ENCODE measurements at places on chromosomes 3 and 15.

DNA sequence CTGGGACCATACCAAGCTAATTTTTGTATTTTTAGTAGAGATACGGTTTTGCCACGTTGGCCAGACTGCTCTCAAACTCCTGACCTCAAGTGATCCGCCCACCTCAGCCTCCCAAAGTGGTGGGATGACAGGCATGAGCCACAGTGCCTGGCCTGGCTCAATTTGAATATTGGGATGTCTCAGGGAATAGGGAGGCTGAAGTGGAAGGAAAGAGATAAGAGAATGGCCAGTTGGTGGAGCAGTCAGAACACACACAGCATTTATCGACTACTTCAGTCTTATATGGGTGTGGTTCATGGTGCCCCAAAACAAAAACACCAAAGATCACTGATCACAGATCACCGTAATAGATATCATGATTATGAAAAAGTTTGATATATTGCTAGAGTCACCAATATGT, 144.4 kb downstream of the GMNC start:
- no peak for DNase-seq

GRCh38 chr3:17579289-17580031, 163.0 kb downstream of the TBC1D5 start:
- no peak for DNase-seq

GRCh38 chr3:6709178-6709577, 151.7 kb upstream of the GRM7 start:
- peak; percentile 7 for DNase-seq

DNA sequence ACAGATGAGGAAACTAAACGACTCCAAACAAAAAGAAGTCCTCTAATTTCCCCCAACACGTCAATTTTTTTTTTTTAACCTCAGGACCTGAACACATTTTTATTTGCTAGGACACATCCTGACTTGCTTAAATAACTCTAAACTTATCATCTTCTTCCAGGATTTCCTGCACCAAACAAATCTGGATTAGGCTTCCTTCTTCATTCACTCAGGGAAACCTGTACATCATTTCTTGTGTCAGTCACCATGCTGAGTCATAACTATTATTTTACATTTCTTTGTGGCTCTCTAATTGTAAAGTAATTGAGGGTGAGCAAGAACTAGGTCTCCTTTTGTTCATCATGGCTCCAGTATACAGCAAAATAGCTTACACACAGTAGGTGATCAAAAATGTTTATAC, 433.4 kb upstream of the GBE1 start:
- no peak for DNase-seq

DNA sequence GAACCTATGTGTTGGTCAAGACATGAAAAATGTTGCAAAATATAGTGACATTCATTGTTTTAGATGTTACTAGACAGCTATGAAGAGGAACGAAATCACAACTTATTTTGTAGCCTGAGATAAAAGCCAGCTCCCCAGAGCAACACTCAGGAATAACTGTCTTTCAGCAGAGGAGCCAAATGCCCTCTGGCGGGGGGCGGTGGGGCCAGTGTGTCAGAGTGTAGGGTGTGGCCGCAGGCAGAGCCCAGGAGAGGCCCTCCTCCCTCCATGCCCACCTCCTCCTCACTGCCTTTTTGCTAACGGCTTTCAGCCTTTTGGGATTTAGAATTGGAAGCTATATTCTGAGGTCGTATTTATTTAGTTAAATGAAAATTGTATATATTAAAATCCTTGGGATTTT, 16.9 kb downstream of the APOD start:
- DNase-seq: no peak

- DNase-seq: no peak
Measured at GRCh38 chr15:75920079-75920478, 16.4 kb downstream of the FBXO22 start.

DNA sequence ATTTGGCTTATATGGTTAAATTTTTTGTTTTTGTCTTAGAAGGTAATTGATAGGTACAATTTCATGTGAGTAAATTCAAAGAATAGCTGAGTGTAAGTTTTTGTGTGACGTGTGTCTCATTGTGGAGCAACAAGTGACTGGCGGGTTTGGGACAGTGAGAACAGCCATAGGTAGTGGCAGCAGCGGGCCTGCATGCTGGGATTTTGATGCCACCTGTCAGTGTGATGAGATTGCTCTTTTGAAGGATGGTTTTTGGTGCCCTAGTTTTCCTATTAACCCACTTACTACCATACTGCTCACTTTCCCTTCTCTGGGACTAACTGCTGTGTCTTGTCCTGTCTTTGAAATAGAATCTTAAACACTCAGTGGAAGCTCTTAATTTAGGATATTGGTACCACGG, 522.6 kb downstream of the NAALADL2 start:
- DNase-seq: no peak

GRCh38 chr3:2535206-2535605, 436.5 kb downstream of the CNTN4 start:
- DNase-seq: no peak

DNA sequence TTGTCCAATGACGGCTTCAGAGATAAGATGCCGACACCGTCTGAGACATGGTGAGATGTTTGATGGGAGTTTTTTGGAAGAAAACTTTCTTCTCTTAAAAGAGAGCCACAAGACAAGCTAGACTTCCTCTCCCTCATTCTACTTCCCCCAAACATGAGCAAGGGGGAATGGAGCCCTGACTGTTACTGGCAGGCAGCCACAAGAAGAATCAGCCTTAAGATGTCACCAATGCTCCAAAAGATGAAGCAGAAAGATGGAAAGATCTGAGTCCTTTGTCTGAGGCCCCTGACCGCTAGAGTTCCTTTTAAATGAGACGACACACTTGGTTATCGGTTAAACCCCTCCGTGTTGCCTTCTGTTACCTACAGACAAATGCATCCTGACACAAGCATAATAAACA, 108.7 kb downstream of the ST8SIA2 start:
- no peak for DNase-seq

GRCh38 chr3:23875113-23875725, 41.6 kb downstream of the NKIRAS1 start:
- DNase-seq: no peak

DNA sequence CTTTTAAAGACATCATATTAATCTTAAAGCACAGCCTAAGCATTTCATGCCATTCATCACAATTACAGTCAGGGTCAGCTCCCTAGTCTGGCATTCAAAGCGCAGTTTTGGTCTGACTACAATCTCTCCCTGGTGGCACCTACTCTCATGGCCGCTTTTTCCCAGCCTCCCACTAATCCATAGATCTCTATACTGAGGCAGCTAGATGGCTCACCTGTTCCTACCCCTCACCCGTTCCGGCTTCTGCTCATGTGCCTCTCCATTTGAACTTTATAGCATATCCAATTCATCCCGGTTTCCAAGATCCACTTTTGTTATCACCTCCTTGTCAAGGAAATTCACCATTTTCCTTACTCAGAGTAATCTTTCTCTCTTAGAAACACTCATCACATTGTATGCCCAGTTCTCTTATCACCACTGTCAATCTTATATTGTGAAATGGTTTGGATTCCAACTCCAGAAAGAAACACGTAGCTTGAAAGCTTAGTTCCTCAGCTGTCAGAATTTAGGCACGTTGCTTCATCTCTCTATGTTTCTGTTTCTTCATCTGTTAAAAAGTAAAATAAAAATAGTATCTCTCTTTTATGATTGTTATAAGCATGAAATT, 220.0 kb upstream of the UBE2E2 start:
- DNase-seq: no peak

DNA sequence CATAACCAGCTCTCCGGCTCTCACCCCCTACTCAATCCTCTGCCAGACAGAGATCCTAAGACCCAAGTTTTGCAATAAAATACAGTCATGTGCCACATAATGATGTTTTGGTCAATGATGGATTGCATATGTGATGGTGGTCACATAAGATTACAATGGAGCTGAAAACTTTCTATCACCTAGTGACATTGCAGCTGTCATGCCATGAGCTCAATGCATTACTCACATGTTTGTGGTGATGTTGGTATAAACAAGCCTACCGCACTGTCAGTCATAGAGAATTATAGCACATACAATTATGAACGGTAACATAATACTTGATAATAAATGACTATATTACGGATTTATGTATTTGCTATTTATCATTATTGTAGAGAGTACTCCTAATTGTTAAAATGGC, 26.9 kb upstream of the SAMMSON start:
- DNase-seq: no peak

GRCh38 chr15:67024314-67024997, 40.9 kb upstream of the SMAD3 start:
- no peak for DNase-seq

GRCh38 chr3:156349978-156350377, 204.9 kb downstream of the SSR3 start:
- no peak for DNase-seq

DNA sequence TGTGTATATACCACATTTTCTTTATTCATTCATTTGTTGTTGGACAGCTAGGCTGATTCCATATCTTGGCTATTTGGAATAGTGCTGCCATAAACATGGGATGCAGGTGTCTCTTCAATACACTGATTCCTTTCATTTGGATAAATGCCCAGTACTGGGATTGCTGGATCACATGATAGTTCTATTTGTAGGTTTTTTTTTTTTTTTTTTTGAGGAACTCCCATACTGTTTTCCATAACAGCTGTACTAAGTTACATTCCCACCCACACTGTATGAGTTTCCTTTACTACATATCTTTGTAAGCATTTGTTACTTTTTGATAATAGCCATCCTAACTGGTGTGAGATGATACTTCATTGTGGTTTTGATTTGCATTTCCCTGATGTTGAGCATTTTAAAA, 437.7 kb downstream of the DIPK2A start:
- DNase-seq: no peak

DNA sequence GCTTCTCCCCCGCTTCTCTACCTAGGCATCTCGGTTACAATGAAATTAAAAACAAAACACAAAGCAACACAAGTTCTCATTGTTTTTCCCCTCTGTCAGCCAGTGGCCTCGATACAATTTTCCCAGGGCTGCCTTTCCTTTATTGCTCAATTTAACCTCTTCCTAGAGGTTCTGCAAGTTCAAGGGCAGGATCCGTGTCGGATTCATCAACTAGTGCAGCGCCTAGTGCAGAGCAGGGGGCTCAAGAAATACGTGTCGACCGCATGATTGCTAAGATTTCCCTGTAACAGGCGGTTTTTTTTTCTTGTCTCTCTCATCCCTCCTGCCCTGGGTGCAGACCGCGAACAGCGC, 1.4 kb upstream of the BHLHE40 start:
- DNase-seq: no peak

GRCh38 chr3:180594631-180595558, 7.1 kb upstream of the TTC14 start:
- peak; percentile 26 for DNase-seq

DNA sequence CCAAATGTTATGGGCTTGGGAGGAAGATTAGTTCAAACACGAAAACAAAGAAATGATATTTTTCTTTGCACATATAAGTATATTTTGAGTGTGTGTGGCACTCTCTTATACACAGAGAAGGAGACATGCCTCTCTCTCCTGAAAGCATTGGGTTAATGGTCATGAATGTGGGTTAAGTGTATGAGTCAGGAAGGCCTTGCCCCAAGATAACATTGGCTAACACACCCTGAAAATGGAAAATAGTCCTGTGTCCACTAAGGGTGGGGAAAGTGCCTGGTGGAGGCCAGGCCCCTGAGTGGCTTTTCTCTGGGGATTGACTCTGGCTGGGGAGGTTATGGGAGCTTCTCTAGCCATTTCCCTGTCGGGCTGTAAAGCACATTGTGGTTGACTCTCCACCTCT, 332.7 kb upstream of the ONECUT1 start:
- DNase-seq: no peak

DNA sequence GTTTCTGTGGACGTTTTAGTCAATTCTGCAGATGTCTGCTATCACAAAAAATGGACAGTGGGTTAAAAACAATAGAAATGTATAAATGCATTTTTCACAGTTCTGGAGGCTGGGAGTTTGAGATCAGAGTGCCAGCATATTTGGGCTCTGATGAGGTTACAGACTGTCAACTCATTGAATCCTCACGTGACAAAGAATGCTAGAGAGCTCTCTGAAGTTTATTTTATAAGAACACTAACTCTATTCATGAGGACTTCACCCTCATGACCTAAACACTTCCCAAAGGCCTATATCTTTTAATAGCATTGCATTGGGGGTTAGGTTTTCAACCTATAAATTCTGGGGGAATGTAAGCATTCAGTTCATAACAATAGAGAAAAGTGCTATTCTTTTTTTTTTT, 182.6 kb upstream of the SLITRK3 start:
- no peak for DNase-seq

DNA sequence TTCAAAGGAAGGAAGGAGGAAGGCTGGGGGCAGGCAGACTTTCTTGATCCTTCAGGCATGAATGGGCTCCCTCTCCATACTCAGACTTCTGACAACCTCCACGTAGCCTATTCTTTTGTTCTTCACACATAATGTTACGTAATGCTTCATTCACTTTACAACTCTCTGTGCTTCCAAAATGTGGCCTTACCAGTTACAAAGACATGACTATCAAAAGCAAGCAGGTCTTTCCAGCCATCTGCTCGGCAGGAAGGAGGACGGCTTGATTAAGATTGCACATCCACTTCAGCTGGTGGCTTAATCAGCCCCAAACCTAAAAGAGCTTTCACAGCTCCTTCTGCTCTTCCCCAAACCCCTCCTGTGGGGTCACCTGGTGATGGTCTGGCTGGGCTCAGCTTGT, 263.2 kb downstream of the XXYLT1 start:
- no peak for DNase-seq

- DNase-seq: peak; percentile 69
Measured at GRCh38 chr15:29208352-29208751, 61.3 kb downstream of the NSMCE3 start.

DNA sequence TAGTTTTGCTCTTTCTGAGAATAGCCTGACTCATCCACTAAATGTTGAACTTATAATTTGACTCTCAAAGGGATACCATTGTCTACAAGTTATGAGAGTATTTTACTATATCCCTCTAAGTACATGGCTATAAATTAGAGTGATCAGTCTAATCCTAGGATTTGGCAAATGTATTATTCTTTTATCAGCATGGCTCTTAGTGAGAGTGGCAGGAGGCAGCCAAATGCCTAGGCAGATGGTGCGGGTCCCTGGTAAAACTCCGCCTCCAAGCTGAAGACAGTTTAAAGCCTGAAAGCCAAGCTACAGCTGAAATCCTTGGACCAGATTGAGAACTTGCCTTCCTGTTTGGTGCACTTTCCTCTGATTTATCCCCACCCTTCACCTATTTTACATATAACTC, 631.8 kb downstream of the SQOR start:
- no peak for DNase-seq

DNA sequence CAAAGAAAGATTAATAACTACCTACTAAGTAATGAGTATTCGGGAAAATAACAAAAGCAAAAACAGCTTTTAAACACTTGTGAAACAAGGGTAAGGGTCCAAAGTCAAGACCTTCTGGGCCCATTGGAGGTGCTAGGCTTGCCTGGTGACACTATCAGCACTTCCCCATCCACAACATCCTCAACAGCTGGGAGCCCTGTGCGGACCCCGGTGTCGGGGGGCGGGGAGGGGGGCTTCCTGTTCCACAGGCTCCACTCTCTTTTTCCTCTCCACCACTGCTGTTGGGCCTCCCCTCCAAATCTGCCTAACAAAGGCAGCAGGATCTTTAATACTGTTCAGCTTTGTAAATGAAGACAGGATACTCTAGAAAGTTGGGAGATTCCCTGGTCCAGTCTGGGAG, 21.6 kb downstream of the NGRN start:
- no peak for DNase-seq

All from NCI-H2029 (cell line).